ENCODE measurements at places on chromosomes 3 and 15. TPM values are rescaled to one million over a fixed set of nuclear protein-coding genes. Genes with fewer than 3 reads are reported as not detected.

The C3orf18 gene
- 25.8 TPM for total RNA-seq

The LTK gene
- total RNA-seq: 0.99 TPM

The KLHL6 gene
- total RNA-seq: not detected

The ANKDD1A gene
- 6.7 TPM for total RNA-seq

The PTH1R gene
- total RNA-seq: 4.3 TPM

The TMEM44 gene
- 14.9 TPM for total RNA-seq

The ENTPD3 gene
- under 0.01 TPM for total RNA-seq

The CSPG5 gene
- under 0.01 TPM for total RNA-seq

The OR4F6 gene
- total RNA-seq: not detected

The CCDC39 gene
- under 0.01 TPM for total RNA-seq

The CP gene
- total RNA-seq: not detected

The A4GNT gene
- not detected for total RNA-seq

The ONECUT1 gene
- total RNA-seq: not detected

The COLQ gene
- 0.26 TPM for total RNA-seq

The DET1 gene
- 6.4 TPM for total RNA-seq

The BRK1 gene
- 112 TPM for total RNA-seq

The GP9 gene
- total RNA-seq: not detected

The RLBP1 gene
- not detected for total RNA-seq

The LEKR1 gene
- total RNA-seq: 0.26 TPM

The GOLGA6D gene
- not detected for total RNA-seq

The MUC13 gene
- not detected for total RNA-seq

The DGKG gene
- 4.8 TPM for total RNA-seq

The TNNC1 gene
- 0.51 TPM for total RNA-seq

The ESYT3 gene
- 0.51 TPM for total RNA-seq

The P2RY13 gene
- under 0.01 TPM for total RNA-seq

The SLC9C1 gene
- total RNA-seq: not detected

The RHOV gene
- not detected for total RNA-seq

The HAPLN3 gene
- total RNA-seq: 2.8 TPM

The ABI3BP gene
- 6.2 TPM for total RNA-seq

The TIMP4 gene
- total RNA-seq: 9.8 TPM

The GCNT3 gene
- total RNA-seq: 0.26 TPM

The PIF1 gene
- total RNA-seq: 3.1 TPM

The TNFSF10 gene
- total RNA-seq: 4.3 TPM

The IQCH gene
- total RNA-seq: 5.0 TPM

The CRELD1 gene
- total RNA-seq: 50.2 TPM

The MYZAP gene
- not detected for total RNA-seq

The ATP10A gene
- 12.7 TPM for total RNA-seq

The GOLGA8N gene
- total RNA-seq: 3.6 TPM

The CYP11A1 gene
- total RNA-seq: 0.33 TPM

The TMEM207 gene
- total RNA-seq: not detected

Measured in fibroblast of lung (primary cell).